ENCODE measurements at places on chromosomes 5 and 9.

DNA sequence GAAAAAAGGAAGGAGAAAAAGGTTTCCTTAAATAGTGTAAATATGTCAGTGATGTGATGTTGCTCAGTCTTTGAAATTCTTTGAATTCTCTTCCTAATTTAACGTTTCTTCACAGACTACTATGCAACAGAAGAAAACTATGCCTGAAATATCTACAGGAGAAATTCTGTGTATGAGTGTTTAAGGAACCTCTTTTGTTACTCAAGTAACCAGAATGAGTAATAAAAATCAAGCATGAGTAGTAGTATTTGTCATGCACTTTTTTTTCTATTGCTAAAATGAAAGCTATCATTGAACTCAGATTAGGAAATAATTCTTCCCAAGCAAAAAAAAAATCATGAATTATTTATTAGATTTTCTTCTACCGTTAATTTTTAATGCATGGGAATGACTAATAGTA lies 20.3 kb upstream of the THG1L start:
- no peak for DNase-seq

- DNase-seq = no peak
Observed at GRCh38 chr9:96626912-96627311, 7.3 kb upstream of the CDC14B start.

GRCh38 chr5:150603052-150603451 lies 37.4 kb upstream of the SYNPO start:
- no peak for DNase-seq

GRCh38 chr5:117380316-117380715 lies 805.7 kb upstream of the SEMA6A start:
- DNase-seq = no peak

- DNase-seq = no peak
Observed at GRCh38 chr5:72046106-72046505, 61.2 kb upstream of the MAP1B start.

GRCh38 chr5:126938466-126938865 lies 91.9 kb downstream of the MARCHF3 start:
- DNase-seq = no peak

DNA sequence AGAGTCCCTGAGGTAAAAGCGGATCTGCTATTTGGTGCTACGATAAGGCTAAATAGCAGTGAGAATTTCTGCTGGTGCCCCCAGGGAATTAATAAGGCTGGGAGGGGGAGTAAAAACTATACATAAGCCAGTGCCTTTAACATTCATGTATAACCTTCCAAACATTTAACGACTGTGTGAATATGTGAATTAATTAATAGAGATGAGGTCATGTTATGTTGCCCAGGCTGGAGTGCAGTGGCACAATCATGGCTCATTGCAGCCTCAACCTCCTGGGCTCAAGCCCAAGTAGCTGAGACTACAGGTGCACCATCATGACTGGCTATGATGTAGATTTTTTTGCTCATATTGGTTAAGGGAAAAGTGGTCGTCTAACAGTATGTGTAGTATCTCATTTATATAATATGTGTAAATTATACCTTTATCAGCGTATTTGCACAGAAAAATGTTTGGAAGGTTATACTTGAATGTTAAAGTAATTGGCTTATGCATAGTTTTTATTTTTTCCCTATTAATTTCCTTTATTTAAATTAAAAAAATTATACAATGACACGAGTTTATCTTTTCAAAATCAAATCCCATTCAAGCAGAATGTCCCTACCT lies 64.6 kb downstream of the EHMT1 start:
- DNase-seq = no peak

GRCh38 chr5:10400411-10400810 lies 41.3 kb upstream of the ROPN1L start:
- DNase-seq = no peak

GRCh38 chr9:27625751-27626150 lies 52.5 kb upstream of the C9orf72 start:
- DNase-seq = peak; percentile 11

- DNase-seq = no peak
Observed at GRCh38 chr5:128007939-128008338, 75.6 kb upstream of the SLC12A2 start.

DNA sequence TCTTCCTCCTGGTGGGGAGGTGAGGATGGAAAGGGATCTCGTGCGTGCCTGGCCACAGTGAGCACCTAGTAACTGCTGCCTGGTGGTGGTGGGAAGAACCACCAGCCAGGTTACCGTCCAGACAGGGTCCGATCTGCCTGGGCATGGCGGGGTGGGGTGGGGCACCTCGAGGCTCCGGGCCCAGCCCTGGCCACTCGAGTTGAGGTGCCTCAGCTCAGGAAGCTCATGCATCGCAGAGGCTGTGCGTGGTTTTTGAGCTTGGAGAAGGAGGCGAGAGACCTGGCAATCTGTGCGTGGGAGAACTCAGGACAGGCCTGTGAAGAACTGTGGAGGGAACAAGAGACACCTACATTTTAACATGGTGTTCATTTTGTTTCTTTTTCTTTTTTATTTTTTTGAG lies 31.0 kb upstream of the FIBCD1 start:
- no peak for DNase-seq

DNA sequence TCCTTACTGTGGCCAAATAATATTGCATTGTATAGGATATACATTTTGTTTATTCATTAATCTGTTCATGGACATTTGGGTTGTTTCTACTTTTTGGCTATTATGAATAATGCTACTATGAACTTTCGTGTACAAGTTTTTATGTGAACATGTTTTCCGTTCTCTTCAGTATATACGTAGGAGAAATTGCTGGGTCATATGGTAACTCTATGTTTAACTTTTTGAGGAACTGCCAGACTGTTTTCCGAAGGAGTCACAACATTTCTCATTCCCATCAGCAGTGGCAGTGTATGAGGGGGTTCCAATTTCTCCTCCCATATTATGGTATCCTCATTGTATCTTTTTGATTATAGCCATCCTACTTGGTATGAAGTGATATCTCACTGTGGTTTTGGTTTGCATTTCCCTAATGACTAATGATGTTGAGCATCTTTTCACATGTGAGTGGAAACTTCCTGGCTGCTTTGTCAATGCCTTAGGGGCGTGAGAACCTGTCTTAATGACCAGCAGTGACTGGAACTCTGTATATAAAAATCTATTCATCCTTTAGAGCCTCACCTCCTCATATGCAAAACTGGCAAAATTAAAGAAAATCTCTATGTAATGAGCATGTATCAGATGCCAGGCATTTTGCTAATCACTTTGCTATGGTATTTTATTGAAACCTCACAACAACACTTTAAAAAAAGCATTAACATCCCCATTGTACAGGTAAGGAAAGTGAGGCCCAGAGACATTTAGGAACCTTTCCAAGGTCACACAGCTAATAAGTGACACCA lies 47.8 kb upstream of the TGFBR1 start:
- DNase-seq = no peak

DNA sequence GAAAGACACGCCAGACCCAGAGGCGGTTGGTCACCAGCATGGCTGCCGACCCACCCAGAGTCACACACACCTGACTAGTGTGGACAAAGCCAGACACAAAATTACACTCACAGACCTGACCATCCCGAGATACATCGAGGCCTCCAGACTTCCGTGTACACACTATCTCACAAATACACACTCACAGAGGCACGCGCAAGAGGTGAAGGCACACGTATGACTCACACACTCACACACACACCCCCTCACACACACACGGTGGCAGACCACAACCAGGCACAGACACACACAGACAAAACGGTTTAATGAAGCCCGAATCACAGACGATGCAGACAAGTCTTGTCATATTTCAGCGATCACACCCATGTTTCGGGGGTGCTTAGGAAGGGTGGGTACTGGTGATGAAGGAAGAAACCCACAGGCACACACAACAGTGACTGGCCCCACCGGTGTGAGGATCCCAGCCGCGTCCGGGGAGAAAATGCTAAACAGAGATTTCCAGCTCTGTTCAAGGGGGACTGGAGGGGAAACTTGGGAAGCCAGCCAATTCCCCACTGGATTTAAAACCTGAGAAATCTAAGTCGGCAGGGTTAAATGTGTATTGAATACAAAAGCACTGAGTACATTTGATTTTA lies 51.3 kb downstream of the CRB2 start:
- DNase-seq = no peak

GRCh38 chr5:173498739-173499470 lies 117.5 kb downstream of the BOD1 start:
- peak; percentile 39 for DNase-seq

DNA sequence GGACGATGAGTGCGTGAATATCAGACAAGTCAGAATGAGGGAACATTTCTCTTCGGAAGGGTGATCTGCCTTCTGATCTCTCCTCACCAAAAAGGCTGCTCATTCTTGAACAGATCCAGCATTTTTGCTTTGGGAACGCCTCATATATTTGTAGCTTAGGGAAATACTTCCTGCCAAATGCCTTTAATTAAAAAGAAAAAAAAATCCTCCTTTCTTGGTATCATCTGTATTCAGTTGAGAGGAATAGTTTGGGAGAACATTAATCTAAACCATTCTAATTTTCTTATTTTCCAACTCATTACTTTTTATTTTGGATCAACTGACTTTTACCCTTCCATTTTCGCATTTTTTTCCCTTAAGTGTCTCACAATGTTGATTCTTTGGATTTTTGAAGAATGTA lies 163.4 kb downstream of the SNX18 start:
- DNase-seq = no peak

DNA sequence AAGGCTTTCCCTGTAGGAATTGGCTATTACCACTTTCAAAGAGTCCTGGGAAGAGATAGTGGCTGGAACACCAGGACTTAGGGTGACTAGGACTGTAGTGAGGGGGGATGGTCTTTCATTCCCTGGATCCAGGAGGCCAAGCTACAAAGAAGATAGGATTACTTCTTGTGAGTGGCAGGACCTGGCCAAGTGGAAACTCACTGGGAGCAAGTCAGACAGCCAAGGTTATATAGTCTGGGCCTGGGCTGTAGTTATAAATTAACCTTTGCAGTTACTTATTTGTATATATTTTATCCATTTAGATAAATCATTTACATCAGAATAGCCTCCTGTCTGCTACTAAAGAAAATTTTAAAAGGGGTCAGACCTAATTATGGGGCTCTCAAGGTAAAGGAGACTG lies 124.3 kb downstream of the TLR4 start:
- DNase-seq = peak; percentile 9

- DNase-seq = no peak
Observed at GRCh38 chr5:166781737-166782136, 1509.7 kb upstream of the WWC1 start.

DNA sequence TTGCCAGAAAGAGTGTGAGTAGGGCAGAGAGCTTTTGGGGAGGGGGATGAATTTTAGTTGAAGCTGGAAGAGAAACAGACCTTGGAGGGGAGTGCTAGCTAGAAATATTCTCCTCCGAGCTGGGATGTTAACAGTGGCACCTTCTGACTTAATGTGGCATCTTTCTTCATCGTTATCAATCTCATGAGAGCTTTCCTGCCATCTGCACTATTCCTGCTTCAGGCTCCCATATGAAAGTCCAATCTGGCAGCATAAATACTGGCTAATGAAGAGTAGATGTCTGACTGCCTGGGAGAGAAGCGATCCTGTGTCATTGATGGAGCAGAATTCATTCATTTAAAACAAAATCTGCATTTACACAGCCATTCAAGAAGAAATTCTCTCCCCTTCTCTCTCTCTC lies 284.5 kb downstream of the TMEM38B start:
- DNase-seq = no peak

DNA sequence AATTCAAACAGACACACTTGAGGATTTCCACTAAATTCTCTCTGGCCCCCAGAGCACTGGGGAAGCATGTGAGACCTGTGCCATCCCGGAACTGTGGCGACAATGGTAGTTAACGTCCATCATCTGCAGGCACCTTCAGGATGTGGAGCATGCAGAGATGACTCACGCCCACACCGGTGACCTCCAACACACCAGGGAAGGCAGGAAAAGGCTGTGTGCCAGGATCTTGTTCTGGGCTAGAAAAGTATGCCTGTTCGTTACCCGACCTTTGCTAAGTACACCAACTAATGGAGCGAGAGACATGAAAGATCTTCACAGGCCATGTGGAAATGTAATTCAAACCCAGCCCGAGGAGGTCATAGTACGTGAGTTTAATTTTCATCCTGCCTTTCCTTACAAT lies 208.8 kb downstream of the MELK start:
- no peak for DNase-seq

GRCh38 chr5:71972777-71973473 lies 134.3 kb upstream of the MAP1B start:
- DNase-seq = no peak

DNA sequence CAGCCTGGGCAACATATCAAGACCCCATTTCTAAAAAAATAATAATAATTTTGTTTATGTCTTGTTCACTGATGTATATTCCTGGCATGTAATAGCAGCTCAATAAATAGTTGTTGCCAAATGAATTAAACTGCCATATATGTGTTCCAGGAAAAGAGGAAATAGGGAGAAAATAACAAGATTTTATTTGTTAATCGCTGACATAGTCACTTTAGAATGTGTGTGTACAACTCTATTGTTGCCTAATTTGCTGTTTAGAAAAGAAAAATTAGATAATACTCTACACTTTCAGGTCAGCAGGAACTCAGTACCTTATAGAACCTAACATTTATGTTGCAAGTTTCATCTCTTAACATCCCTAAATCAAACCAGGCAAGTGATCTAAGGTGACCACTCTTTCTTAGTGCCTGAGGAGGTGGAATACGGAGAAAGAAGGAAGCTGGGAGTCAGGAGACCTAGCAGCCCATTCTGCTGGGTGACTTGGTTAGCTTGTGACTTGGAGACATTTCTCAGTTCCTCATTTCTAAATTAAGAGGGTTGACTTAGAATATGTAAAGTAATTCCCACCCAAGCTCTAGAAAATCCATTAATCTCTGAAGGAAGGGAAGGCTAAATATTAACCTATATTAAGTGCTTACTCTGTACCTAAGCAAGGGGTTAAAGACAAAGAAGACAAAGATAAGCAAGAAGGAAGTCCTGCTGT lies 110.3 kb upstream of the IQGAP2 start:
- no peak for DNase-seq

- DNase-seq = no peak
Observed at GRCh38 chr9:69871118-69871834, 50.7 kb downstream of the CFAP95 start.

- no peak for DNase-seq
Observed at GRCh38 chr5:13246053-13246452, 698.4 kb downstream of the DNAH5 start.

GRCh38 chr9:79985772-79986171 lies 414.0 kb downstream of the TLE4 start:
- DNase-seq = no peak

GRCh38 chr9:4760122-4760521 lies 19.1 kb upstream of the AK3 start:
- no peak for DNase-seq
